Karpas-422 (cell line): ENCODE measurements at places on chromosomes 4 and X.

GRCh38 chrX:41707218-41707617 lies 16.8 kb upstream of the GPR82 start:
- no peak for DNase-seq

DNA sequence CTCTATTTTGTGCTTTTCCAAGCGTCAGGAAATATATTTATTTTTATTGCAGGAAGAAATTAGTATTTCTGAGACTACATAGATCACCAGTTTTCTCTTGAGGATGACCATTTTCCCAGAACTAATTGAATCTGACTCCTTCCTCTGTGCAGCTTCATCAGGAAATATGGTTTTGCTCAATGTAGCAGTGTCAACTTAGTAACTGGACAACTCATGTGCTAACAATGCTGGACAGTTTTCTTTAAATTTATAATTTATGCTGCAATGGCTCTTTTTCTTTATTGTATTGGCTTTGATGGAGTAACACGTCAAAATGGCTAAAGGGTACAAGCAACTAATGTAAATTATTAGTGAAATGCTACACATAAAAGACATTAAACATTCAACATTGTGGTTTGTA lies 531.5 kb downstream of the ANKRD50 start:
- no peak for DNase-seq

DNA sequence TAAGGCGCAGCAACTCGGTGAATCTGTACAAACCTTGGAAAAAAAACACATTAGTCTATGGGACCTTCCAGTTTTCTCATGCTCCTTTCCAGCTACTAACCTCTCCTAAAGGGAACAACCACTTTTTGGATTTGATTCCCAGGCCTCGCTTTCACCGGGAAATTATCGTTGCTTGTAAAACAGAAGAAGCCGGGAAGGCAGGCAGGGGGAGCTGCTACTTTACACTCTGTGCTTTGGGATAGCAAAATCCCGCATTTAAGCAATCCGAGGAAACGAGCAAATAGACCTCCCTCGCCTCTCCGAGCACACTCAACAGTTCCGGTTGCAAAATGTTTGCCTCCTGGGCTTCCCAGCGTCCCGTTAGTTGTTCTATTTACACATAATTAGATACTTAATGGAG lies 1.2 kb downstream of the CD38 start:
- no peak for DNase-seq

DNA sequence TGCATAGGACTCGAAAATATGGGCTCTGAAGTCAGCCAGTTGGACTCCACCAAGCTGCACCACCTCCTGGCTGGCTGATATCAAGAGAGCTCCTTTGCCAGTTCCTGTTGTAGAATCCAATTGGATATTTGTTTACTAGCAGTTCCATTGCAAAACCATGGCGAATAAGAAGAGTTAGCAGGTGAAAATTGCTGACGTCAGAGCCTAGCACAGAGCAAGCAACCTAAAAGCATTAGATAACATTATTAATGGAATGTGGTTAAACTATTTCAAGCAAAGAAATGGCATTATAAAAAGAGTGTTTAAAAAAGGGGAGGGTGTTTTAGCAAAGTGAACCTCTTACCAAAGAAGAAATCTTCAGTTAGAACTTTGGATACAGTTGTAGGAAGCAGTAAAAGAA lies 1816.3 kb upstream of the TENM3 start:
- no peak for DNase-seq

GRCh38 chr4:140427919-140428471 lies 547 bp upstream of the CLGN start:
- DNase-seq: no peak

DNA sequence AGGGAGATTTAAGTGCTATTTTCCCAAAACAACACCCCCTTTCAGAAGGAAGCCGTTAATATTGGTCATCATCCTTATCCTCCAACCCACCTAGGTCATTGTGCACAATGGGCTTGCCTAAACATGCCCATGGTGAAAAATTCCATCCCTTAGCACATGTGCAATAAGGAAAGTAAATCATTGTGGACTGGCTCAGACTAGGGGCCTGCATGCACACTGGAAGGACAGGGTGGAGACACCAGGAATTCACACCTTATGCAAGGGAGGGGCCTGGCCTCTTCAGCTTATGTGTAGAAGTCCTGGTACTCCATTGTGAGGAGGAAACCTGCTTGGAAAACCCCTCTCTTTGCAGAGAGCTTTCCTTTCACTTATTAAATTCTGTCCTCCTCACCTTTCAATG lies 311.4 kb upstream of the NDST4 start:
- DNase-seq: no peak

- no peak for DNase-seq
Measured at GRCh38 chr4:118400356-118400755, 47.6 kb upstream of the PRSS12 start.

DNA sequence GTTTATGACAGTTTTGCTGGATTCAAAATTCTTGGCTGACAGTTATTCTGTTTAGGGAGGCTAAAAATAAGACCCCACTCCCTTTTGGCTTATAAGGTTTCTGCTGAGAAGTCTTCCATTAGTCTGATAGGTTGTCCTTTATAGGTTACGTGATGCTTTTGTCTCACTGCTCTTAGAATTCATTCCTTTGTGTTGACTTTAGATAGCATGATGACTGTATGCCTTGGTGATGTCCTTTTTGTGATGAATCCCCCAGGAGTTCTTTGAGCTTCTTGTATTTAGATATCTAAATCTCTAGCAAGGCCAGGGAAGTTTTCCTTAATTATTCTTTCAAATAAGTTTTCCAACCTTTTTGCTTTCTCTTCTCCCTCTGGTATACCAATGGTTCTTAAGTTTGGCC lies 36.4 kb downstream of the DCLK2 start:
- no peak for DNase-seq

- no peak for DNase-seq
Measured at GRCh38 chrX:7106649-7107048, 40.9 kb upstream of the STS start.

DNA sequence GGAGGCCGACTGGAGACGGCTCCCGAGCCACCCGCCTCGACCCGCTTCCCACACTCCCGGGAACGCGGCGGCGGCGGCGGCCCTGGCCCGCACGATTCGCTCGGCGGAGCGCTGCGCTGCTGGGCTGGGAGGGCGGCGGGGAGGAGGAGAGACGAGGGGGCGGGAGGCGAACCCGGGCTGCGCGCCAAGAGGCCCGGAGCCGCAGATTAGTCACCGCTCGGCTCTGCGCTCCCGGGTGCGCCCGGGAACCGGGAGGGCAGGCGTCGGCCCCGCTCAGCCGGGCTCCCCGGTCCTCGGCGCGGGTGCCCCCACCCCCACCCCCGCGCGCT lies 11.2 kb upstream of the BCOR start:
- DNase-seq: peak; percentile 52

DNA sequence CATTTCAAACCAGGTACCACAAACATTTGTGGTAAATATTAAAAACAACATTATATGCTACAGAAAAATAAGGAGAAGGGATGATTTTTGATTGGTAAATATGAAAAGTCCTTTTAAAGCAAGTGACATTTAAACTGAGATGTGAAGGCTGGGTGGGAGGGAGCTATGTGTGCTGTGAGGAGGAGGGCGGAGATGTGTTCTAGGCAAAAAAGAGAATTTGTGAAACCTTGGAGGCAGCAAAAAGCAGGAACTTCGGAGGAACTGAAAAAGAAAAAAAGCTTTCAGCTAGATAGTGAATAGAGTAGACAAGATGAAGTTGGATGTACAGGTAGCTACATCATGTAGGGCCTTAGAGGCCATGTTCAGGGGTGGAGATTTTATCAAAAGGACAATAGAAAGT lies 10.1 kb upstream of the ARAP2 start:
- DNase-seq: no peak

GRCh38 chrX:31609130-31609529 lies 537.3 kb upstream of the FTHL17 start:
- DNase-seq: no peak

GRCh38 chr4:86957215-86957614 lies 22.4 kb downstream of the AFF1 start:
- DNase-seq: no peak

DNA sequence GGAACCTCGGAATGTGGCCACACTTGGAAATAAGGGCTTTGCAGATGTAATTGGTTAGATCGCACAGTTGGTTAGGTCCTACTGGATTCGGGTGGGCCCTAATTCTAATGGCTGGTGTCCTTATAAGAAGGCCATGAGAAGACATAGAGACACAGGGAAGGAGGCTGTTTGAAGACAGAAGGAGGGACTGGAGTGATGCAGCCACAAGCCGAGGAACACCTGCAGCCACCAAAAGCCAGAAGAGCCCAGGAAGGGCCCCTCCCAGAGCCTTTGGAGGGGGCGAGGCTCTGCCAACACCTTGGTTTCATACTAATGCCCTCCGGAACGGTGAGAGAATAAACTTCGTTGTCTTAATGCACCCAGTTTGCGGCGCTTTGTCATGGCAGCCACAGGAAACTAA lies 47.0 kb downstream of the EVC start:
- no peak for DNase-seq

- no peak for DNase-seq
Measured at GRCh38 chr4:53595204-53595603, 3.9 kb upstream of the LNX1 start.

DNA sequence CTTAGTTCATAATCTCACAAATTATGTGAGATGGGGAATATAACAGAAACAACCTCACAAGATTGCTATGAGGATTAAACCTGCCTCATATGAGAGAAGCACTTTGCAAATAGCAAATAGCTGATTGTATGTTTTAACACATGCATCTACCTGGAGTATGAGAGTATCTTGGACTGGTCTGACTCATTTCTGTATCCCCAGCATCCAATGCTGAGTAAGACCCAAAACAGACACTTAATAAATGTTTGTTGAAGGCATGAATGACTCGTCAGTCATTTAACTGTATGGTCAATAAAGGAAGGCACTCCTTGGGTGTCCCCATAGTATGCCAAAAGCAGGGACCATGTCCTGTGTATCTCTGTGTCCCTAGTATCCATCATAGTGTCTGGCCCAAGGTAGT lies 350.9 kb upstream of the F9 start:
- DNase-seq: no peak

- DNase-seq: no peak
Measured at GRCh38 chrX:119398587-119398973, 556 bp upstream of the SLC25A43 start.

DNA sequence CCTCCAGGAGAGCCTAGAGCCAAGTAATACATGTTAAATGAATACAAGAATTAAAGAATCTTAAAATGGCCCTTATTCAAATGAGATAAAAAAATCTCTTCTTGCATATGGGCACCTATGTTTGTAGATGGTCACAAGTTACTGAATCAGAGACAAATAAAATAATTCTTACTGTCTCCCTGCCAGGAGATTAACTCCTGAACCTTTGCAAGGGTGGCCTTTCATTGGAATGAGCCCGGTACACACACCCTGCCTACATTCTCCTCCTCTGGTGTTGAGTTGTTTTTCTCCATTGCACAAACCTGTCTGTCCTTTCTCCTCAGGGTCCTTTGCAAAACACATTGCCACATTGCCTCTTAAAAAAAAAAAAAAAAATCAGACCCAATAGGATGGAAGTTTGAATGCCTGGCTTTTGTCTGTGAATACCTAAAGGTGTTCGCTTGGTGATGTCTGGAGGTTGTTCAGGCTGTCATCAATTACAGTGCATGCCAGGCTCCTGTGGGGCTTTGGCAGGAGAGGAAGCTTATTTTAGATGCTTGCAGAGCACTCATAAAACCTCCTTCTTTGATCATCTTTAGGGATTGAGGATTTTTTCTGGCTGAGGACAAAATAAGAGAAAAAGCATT lies 8.3 kb upstream of the TMEM154 start:
- no peak for DNase-seq

DNA sequence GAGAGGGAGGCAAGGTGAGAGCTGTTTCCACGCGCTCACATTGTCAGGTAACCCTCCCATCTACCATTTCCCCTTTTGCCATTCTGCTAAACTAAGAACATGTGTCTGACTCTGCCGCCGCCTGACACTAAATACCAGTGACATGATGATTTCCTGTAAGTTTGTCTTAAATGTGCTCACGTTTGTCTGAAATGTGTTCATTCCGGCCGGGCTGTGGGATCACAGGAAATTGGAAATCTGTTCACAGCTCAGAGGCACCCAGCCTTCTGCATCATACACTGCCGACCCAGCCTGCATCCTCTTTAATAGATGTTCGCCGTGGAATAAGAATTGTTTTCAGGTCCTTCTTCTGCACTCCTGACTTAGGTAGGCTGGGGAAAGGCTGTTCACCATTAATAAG lies 336.2 kb upstream of the PPARGC1A start:
- DNase-seq: no peak

- no peak for DNase-seq
Measured at GRCh38 chrX:47697181-47697580, 38.2 kb upstream of the UXT start.

- DNase-seq: no peak
Measured at GRCh38 chr4:27267970-27268355, 407.3 kb downstream of the STIM2 start.

DNA sequence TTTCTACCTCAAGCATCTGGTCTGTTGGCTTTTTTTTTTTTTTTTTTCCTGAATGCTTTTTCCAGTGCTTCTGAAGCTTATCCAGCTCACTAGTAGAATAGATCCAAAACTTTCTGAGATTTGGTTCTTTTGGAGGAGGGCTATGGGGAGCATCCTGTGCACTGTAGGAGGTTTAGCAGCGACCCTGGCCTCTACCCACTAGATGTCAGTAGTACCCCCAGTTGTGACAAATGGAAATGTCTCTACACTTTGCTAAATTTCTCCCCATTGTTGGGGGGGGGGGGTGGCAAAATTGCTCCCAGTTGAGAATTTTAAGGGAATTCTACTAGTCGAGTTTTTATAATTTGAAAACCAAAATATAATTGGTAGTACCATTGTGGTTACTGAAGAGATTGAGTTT lies 23.0 kb upstream of the PPA2 start:
- no peak for DNase-seq

DNA sequence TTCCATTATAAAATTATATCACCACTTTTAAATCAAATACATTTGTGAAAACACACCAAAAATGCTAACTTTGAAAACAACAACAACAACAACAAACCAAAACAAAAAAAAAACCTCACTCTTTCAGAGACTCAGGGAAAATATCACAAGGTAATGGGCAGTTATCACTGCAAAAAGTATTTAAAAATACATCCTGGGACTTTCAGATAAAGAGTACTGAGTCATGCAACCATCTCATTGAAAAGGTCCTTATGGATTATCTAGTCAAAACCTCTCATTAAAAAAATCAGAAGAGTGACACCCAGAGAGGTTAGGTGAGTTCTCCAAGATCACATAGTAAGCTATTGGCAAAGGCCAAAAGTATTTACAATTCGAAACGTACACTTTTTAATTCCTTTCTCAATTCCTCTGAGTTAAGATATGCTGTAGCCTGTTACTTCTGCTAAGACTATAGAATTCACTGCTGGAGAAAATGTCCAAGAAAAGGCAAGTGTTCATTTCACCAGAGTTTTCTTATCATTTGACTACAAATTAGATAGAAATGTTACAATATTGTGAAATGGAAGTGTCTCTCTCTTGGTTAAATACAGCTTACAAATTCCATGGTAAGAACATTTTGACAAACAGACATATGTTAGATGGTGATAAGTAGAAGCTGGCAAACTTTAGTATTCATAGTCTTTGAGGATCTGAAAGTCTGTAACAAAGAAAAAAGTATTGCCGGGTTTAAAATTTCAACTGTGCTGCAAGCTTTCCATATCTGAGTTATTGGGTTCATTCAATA lies 9.3 kb downstream of the STX18 start:
- DNase-seq: no peak

GRCh38 chrX:84046403-84046984 lies 141.5 kb downstream of the RPS6KA6 start:
- peak; percentile 72 for DNase-seq
